K562 (cell line): ENCODE measurements at places on chromosomes 5 and 9. TPM values are rescaled to one million over a fixed set of nuclear protein-coding genes. Genes with fewer than 3 reads are reported as not detected.

GRCh38 chr9:33185858-33186257, 18.7 kb upstream of the B4GALT1 start:
- H3K4me3 ChIP-seq = no peak overlapping the region
- H3K36me3 ChIP-seq = no peaks in the 10 kb centered on the region
- no peak for DNase-seq
- H3K27ac ChIP-seq = no peak overlapping the region
- H3K27me3 ChIP-seq = no peaks in the 10 kb centered on the region
- peaks cover 21% of the 10 kb centered on the region; the same call in 2 of the 3 replicates for H3K4me1 ChIP-seq

- H3K27me3 ChIP-seq = no peaks in the 10 kb centered on the region
- no peak overlapping the region for H3K4me3 ChIP-seq
- DNase-seq = no peak
- no peaks in the 10 kb centered on the region for H3K36me3 ChIP-seq
Measured at GRCh38 chr5:130222573-130222972, 318.3 kb downstream of the CHSY3 start.

DNA sequence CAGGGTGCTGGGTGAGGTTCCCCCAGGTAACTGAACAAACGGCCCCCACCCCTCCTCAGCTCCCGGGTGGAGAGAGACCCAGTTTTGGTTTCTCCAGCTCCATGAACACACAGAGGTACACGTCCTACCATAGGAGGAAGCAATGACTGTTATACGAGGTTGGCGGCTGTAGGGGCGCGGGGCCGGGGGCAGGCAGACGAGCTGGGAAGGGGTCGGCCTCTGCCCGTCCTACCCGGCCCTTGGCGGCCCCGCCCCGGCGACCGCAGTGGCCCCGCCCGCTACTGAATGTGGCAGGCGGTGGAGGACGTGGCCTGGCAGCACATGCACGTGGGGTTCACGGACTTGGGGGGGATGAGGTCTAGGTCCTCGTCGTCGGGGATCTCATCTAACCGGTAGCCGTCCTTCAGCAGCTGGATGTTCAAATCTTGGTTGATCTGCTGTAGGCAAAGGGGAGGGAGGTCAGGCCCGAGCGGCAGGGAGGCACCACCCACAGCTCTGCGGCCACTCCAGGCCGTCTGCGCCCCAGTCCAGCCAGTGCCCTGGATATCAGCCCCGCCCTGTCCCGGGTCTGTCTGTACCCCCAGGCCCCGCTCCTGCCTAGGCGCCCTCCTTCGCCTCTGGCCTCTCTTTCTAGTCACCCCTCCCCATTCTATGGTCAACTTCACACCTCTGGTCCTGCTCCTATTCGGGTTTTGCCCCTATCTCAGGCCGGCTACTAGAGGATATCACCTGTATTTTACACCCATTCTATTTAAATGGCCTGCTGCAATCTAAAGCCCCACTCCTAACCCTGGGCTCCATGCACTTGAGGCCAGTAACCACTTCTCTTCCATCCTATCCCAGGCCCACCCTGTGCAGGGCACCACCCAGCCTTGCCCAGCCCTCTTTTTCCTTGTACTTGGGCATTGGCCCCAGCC, 24.2 kb upstream of the MYORG start:
- H3K27ac ChIP-seq = no peak overlapping the region
- peaks cover 4% of the 10 kb centered on the region; the same call in 2 of the 3 replicates for H3K4me1 ChIP-seq
- no peaks in the 10 kb centered on the region for H3K27me3 ChIP-seq
- H3K4me3 ChIP-seq = no peak overlapping the region

- H3K4me1 ChIP-seq = peaks cover 98% of the 10 kb centered on the region
- peak; percentile 95 for DNase-seq
- no peaks in the 10 kb centered on the region for H3K27me3 ChIP-seq
- H3K27ac ChIP-seq = peak overlapping the region; percentile 80; the same call in 2 of the 3 replicates
- peaks cover 17% of the 10 kb centered on the region; the same call in 1 of the 3 replicates for H3K36me3 ChIP-seq
- peak overlapping the region; percentile 45 for H3K4me3 ChIP-seq
Measured at GRCh38 chr9:136342181-136343120, 15.1 kb downstream of the GPSM1 start.

DNA sequence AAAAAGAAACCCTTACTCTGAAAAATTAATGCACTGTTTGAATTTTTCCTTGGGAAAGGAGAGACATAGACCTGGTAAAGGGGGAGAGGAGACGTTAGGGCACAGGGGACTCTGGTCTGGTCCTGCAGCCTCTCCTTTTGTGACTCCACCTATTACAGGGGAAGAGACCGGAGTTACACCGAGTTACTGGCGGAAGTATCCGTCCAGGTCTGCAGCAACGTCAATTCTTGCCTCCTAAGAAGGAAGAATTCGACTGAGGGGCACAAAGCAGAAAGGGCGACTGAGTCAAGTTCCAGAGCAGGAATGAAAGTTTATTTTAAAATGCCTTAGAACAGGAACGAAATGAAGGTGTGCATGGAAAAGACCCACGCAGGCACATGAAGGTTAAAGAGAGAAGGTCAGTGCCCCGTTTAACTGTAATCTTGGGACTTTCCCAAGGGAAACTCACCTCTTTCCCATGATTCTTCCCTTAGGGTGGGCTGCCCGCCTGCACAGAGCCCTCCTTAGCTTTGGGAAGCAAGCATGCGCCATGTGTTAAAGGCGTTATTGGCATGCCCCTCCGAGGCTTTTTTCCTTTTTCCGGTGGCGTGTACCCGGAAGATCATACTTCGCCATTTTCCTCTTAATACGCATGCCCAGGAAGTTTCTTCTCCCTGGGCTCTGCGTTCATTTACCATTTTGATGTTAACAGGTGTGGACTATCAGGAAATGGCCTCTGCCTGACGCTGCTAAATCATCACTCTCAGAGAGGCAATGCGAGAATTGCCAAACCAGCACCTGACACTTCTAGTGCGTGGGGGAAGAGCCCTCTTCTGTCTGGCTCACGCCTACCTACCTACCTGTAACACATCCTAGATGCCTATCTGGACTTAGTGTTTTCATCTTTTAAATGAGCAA, 409.6 kb upstream of the PAPPA start:
- no peaks in the 10 kb centered on the region for H3K36me3 ChIP-seq
- H3K27me3 ChIP-seq = no peaks in the 10 kb centered on the region
- no peaks in the 10 kb centered on the region for H3K4me1 ChIP-seq
- H3K27ac ChIP-seq = no peak overlapping the region
- no peak overlapping the region for H3K4me3 ChIP-seq

GRCh38 chr5:171050916-171051315, 189.1 kb downstream of the RANBP17 start:
- no peak for DNase-seq
- H3K36me3 ChIP-seq = no peaks in the 10 kb centered on the region
- H3K27ac ChIP-seq = no peak overlapping the region

DNA sequence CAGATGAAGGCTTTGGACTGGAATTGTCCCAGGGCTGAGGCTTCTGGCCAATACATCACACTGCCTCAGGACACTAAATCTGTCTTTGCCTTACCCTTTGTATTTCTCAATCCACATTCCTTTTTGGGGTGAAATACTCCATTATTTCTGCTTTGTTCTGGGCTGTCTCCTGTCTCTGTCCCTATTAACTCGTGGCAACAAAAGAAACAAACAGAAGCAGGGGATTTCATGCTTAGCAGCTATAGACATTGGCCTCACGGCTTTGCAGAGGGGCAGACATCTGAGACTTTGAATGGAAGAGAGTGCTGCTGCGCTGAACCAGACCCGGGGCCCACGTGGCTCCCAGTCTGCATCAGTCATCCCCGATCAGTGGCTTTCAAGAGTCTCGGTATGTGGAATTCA, 129.7 kb downstream of the ARL15 start:
- no peaks in the 10 kb centered on the region; the same call in 1 of the 2 replicates for H3K4me1 ChIP-seq
- no peak overlapping the region for H3K27ac ChIP-seq
- no peak for DNase-seq
- H3K27me3 ChIP-seq = no peaks in the 10 kb centered on the region
- H3K4me3 ChIP-seq = no peak overlapping the region
- H3K36me3 ChIP-seq = no peaks in the 10 kb centered on the region

DNA sequence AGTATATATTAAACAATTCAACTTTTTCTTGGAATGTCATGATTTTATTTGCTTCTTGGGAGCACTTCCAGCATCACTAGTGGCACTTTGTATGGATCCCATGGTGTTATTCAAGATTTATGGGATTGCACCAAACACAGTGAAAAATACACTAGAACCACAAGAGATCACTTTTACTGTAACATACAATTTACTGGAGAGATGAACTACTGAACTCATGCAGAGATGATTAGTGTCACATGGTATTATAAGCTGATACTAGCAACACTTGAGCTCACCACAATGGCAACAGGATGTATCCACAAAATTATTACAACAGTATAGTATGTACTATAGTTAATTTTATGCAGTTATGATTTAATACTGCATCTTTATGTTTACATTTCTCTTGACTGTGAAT, 16.3 kb upstream of the SLC36A2 start:
- no peak for DNase-seq
- no peak overlapping the region for H3K27ac ChIP-seq
- no peaks in the 10 kb centered on the region for H3K36me3 ChIP-seq
- no peaks in the 10 kb centered on the region for H3K27me3 ChIP-seq

DNA sequence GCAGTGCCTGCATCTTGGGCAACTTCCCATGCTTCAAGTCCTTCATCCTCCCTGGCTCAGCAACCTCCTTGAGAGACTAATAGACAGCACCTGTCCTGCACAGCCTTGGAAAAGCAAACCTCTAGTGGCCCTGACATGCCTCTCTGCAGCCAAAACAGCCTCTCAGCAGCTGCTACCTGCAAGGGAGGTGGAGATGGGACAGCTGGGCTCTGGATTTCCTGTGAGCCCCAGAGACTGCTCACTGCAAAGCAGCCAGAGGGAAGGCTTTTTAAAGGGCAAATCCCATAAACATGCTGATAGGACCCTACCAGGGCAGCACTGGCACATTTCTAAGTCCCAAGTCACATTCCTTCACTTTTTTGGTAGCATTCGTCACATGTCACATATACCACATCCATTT, 31.5 kb upstream of the MYORG start:
- no peaks in the 10 kb centered on the region for H3K27me3 ChIP-seq
- H3K4me3 ChIP-seq = no peak overlapping the region
- no peaks in the 10 kb centered on the region; the same call in 2 of the 3 replicates for H3K36me3 ChIP-seq
- no peak overlapping the region for H3K27ac ChIP-seq

GRCh38 chr5:133297293-133297692, 245.5 kb downstream of the HSPA4 start:
- peaks cover 78% of the 10 kb centered on the region for H3K27me3 ChIP-seq
- no peaks in the 10 kb centered on the region for H3K36me3 ChIP-seq
- H3K4me3 ChIP-seq = no peak overlapping the region
- no peak overlapping the region for H3K27ac ChIP-seq
- no peaks in the 10 kb centered on the region for H3K4me1 ChIP-seq
- no peak for DNase-seq

- H3K27me3 ChIP-seq = peaks cover 23% of the 10 kb centered on the region
- no peak overlapping the region for H3K27ac ChIP-seq
- no peak overlapping the region for H3K4me3 ChIP-seq
- H3K4me1 ChIP-seq = no peaks in the 10 kb centered on the region
Measured at GRCh38 chr5:14534773-14535172, 46.8 kb upstream of the OTULINL start.

- peaks cover 13% of the 10 kb centered on the region for H3K4me1 ChIP-seq
- peak within 1 kb of the TSS; percentile 74 for H3K4me3 ChIP-seq
- peak; percentile 89 for DNase-seq
Measured at GRCh38 chr9:93576258-93577077, at the start of gene PHF2. TSS of gene PHF2 (plus strand) at chr9:93576584. CDS start at chr9:93576774, 190 bp downstream.

- no peaks in the 10 kb centered on the region for H3K27me3 ChIP-seq
- no peak overlapping the region for H3K27ac ChIP-seq
- no peaks in the 10 kb centered on the region for H3K36me3 ChIP-seq
- no peak for DNase-seq
- no peaks in the 10 kb centered on the region for H3K4me1 ChIP-seq
Measured at GRCh38 chr9:15529566-15530324, 19.0 kb upstream of the PSIP1 start.

DNA sequence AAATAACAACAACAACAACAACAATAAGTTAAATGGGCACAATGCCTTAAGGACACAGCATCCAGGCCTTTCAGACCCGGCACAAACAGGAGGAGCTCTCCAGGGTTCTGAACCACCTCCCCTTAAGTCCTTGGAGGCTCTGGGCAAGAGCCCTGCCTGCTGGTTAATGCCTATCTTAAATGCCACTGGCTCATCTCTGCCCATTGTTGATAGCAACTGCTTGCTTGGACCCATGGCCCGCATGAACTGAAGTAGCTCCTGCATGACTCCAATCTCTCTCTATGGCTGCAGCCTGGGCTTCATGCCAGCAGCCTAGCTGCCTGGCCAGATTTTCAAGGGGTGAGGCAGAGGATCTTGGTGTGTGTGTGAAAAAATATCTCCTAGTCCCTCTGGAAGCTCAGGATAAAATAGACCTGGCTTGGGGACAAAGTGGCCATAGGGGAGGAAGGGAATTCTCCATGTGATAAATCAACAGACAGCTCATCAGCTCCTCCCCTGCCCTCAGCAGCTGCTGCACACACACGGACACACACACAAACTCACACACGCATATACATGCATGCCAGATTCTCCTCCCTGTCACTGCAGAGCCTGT, 27.4 kb downstream of the FAM219A start:
- H3K4me3 ChIP-seq = no peak overlapping the region
- no peaks in the 10 kb centered on the region for H3K27me3 ChIP-seq
- DNase-seq = peak; percentile 35
- no peak overlapping the region for H3K27ac ChIP-seq
- H3K36me3 ChIP-seq = no peaks in the 10 kb centered on the region

- H3K4me1 ChIP-seq = no peaks in the 10 kb centered on the region
- H3K4me3 ChIP-seq = no peak overlapping the region
- no peaks in the 10 kb centered on the region; the same call in 2 of the 3 replicates for H3K27me3 ChIP-seq
- no peak overlapping the region for H3K27ac ChIP-seq
- DNase-seq = no peak
Measured at GRCh38 chr9:69976152-69976551, 67.5 kb upstream of the MAMDC2 start.

- peaks cover 60% of the 10 kb centered on the region for H3K4me1 ChIP-seq
- H3K27me3 ChIP-seq = no peaks in the 10 kb centered on the region
- no peak overlapping the region for H3K4me3 ChIP-seq
- DNase-seq = peak; percentile 92
Measured at GRCh38 chr5:139474890-139475791, 4.3 kb downstream of the SMIM33 start.

DNA sequence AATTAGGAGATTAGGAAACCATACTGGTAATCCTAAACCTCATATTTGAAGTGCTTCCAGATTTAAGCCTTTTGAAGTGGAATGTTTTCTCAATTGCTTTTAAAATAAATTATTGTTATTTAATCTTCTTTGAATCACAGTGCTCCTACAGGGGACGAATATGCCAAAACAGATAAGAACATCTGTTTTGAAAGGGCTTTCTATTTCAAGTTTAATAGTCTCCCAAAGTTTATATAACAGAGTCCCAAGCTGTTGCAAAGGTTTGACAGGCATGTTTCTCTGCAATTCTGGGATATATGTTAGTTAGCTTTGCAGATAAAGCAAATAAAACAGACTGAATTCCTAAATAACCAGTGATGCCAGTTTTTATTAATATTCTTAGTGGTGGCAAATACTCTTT, 803.7 kb downstream of the TLE4 start:
- no peak for DNase-seq
- no peak overlapping the region for H3K4me3 ChIP-seq
- H3K4me1 ChIP-seq = no peaks in the 10 kb centered on the region
- H3K27ac ChIP-seq = no peak overlapping the region
- H3K27me3 ChIP-seq = no peaks in the 10 kb centered on the region

GRCh38 chr5:132094393-132095076, 20.9 kb downstream of the CSF2 start:
- no peak for DNase-seq
- H3K27ac ChIP-seq = no peak overlapping the region
- H3K4me3 ChIP-seq = no peak overlapping the region

PCDHA9 gene
- total RNA-seq = not detected in 2 replicates

AIF1L gene
- 1.7 and 2.0 TPM in 2 replicates for total RNA-seq

PPIC gene
- 2.5 and 3.4 TPM in 2 replicates for total RNA-seq

CER1 gene
- not detected in 2 replicates for total RNA-seq

ADRB2 gene
- total RNA-seq = 0.04 TPM in 2 replicates

TUSC1 gene
- not detected in 2 replicates for total RNA-seq

PTGDS gene
- total RNA-seq = 4.6 and 4.7 TPM in 2 replicates

PDE8B gene
- total RNA-seq = not detected in 2 replicates
